Inflammatory macrophage (primary cell): ENCODE measurements at places on chromosomes 3 and 15.
A peak's percentile ranks its signal among the peaks of the same experiment; 100 is the strongest.

- DNase-seq, result peak; percentile 67
These were observed 130.6 kb downstream of the CCNL1 start for GRCh38 chr3:157029365-157029790.

GRCh38 chr3:187069857-187070516 is 69.3 kb downstream of the RPL39L start:
- DNase-seq, result no peak

DNA sequence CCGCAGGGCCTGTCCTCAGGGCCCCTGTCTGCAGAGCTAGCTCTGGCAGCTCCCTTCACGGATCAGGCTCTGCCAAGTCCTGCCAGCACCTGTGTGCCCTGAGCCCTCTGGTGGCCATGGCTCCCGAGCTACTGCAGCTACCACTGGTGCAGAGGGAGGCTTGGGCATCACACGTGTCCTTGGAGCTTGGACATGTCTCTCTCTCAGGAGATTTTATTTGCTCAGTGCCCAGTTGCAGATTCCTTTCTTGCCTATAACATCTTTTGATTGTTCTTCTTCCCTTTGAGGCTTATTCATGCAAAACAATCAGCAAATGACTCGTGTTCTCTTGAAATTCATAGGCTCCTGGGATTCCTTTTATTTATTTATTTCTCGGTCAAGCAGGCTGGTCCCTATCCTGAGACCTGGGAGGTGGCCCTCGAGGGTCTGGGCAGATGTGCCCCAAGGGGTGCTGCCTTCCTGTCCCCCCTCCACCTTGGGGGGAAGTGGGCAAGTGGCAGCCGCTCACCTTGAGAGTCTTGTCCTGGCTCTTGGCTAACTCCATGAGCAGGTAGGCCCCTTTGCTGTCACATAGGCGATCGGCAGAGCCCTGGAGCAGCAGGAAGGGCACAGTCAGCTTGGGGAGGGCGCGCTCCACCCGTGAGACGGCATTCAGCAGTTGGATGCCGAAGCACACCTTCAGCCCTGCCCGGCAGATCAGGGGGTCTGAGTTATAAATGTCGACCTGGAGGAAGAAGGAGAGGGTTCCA is 21.9 kb downstream of the ABTB1 start:
- DNase-seq, result peak; percentile 33

DNA sequence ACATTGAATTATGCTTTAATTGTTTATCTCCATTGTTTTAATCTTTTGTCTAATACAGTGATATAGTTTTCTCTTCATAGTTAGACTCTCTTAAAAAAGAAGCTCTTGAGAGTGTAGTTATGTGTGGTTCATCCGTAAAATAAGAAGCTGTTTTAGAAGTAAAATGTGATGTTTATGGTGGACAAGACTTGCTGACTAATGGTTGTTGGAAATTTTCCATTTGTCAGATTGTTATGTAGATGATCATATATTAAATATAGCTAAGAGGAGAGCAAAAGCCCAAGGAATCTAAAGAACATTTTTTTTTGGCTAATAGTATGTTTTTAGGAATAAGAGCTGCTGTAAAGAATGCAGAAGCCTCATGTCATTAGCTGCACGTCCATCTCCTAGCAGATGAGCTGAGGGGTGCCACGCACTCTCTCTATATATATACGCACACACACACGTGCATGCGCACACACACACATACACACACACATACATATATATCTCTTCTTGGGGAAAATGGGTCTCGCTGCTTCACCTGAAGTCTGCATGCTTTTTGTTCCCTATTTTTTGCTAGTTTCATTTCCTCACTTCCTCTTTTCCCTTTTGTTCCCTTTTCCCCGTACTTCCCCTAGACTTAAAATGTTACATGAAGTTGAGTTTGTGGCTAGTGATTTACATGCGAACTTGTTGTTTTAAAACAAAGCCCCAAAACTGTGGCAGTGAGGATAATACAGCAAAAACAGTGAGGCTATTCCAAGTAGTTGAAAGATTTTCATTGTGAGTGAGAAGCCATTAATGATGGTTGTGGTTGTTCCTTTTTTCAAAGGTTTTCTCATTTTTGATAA is 107.8 kb downstream of the MBNL1 start:
- peak; percentile 72 for DNase-seq

GRCh38 chr3:42001777-42002176 is 39.9 kb upstream of the ULK4 start:
- DNase-seq, result peak; percentile 54

DNA sequence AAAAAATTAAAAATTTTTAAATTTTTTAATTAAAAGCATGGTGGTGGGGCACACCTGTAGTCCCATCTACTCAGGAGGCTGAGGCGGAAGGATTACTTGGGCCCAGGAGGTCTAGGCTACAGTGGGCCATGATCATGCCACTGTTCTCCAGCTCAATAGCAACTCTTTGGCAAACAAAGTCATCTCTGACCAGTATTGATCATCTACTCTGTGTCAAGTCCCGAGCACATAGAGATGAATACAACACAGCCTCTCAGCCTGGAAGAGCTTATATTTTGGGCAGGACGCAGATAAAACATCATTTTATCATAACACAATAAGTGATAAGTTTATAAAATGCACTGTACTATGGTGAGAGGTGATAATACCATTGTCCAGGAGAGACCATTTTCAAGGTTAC is 281.6 kb upstream of the GADL1 start:
- DNase-seq, result no peak

DNA sequence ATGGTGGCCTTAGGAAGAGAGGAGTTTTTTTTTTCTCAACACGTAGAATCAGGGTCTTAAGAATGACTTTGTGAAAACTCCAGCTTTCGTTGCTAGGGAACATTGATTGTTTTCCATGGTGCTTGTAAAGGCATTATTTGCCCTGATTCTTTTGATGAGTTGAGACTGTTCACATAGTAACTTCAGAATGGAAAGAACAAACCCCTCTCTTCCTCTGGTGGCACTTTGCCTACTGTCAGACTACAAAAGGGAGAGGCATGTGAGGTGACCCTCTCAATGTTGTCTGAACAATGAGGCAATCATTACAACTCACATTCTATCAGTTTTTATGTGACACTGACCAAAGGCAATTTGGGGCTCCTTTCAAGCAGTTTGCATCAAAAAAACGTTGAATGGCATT is 477.8 kb downstream of the FGF12 start:
- no peak for DNase-seq

DNA sequence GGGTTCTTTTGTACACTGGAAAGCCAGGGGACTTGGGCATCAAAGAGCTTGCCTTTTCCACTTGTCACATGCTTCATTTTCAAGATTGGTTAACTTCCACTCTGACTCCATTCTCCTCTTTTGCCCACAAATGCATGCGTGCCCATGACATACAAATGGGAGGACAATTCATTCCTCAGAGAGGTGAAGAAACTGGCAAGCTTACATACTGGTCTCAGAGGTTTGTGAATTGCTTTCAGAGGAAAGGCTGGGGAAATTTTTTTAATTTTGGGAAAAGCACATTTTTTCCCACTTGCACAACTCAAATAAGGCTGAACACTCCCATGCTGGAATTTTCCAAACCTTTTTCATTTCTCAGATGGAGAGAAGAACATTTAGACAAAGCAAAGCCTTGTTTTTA is 20.9 kb upstream of the AMOTL2 start:
- no peak for DNase-seq

GRCh38 chr15:99053380-99054024 is 45.9 kb upstream of the PGPEP1L start:
- DNase-seq, result no peak

DNA sequence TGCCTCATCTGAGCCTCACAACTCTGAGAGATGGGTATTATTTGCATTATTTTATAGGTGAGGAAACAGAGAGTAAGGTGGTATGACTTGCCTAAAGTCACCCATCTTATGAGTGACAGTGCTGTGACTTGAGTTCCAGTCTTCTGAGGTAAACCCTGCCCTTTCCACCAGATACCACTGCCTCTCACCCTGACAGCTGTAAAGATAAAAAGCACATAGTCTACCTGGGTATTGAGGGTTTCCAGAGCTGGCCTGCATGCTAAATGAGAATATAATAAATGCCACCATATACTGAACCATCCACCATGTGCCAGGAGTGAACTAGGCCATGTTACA is 25.6 kb downstream of the RASGRP1 start:
- DNase-seq, result no peak

GRCh38 chr3:145015253-145015652 is 1043.6 kb downstream of the DIPK2A start:
- peak; percentile 19 for DNase-seq
